ENCODE measurements at places on chromosomes 16 and 17.

DNA sequence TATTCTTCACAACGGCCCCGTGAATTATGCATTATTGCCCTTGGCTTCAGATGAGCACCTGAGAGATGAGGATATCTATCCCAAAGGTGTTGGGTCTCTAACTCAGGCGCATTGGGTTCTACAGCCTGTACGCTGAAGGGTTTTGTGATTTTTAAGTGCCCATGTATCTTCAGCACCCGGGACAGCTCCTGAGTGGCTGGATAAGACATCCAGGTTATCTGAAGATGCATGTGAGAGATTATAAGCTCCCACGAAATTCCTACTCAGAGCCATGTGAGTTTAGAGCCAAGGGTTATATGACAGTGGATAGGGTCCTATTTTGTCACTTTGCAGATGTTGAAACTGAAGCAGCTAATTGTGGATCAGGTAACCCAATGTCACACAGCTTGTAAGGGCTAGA lies 612.3 kb upstream of the EEF2KMT start:
- no peak for DNase-seq

DNA sequence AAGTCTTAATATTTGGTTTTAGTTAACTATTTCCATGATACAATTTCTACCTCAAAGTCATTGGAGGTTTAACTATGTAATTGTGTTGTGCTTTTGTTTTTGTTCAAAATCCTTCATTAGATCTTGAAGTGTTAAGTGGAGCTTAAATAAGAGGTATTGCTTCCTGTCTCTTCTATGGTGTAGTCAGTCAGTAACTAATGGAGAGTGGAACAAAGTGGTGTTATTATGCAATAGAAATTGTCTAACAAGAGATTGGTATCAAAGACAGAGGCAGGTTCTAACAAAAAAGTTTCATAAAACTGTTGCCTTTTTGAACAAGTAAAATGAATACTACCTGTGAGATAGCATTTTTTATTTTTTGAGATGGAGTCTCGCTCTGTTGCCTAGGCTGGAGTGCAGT lies 45.2 kb downstream of the GRB7 start:
- DNase-seq, result no peak

- DNase-seq, result no peak
These were observed 7.8 kb upstream of the TEX2 start for GRCh38 chr17:64270885-64271284.

DNA sequence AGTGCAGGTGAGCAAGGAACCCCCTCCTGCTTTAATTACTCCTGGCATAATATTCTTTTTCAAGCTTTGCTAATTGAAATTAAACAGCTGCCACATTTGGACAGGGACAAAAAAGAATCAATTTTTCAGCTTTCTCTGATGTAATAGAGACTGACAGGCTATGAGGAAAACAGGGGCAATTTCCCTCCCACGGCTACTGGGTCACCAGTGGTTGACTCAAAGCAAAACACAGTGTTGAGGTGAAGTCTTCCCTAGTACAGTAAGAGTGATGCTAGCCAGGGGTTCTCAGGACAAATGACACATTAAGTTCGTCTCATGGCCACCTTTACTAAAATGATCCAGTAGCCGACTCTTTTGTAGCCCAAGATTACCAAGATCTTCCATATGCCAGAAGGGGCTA lies 38.6 kb upstream of the PMFBP1 start:
- no peak for DNase-seq

DNA sequence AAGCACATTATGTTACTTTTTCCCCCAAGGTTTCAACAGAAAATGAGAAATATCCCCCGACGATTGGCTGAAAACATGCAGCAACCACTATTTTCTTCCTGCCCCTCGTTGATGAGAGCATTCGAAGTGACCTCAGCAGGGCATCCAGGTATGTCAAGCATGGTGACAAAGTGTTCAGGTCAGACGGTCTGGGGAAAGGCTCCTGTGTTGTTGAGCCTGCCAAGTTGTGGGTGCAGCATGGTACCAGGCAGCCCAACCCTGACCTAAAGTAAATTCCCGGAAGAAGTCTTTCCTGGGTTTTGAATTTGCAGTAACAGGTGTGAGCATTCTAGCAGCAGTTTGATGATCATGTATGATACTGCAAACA lies 51.7 kb upstream of the SEC14L1 start:
- DNase-seq, result no peak

DNA sequence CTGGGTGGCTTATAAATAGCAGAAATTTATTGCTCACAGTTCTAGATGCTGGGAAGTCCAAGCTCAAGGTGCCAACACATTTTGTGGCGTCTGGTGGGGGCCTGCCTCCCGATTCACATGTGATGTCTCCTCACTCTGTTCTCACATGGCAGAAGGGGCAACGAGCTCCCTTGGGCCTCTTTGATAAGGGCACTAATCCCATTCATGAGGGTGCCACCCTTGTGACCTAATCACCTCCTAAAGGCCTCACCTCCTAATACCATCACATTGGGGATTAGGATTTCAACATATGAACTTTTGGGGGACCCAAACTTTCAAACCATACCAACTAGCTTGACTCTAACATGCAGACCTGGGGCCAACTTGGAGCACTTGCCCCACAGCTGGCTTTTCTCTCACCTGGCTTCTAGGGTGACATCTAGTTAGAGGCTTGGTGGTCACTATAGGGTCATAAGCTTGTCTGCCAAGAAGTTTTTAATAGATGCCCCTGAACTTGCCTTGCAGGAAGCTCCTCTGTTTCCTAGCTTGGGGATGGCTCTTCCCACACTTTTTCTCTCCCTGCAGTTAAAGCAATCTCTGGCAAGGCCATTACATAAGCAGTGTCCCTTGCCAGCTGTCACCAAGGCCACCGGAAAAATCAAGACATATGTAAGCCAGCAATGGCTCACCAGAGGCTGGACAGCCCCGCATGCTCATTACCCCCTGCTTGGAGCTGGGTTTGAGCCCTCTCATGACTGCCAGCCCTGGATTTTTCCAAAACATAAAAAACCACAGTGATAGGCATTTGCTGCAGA lies 8.4 kb upstream of the MED9 start:
- no peak for DNase-seq

- DNase-seq, result no peak
These were observed 12.9 kb downstream of the SEZ6 start for GRCh38 chr17:28992625-28993600.

DNA sequence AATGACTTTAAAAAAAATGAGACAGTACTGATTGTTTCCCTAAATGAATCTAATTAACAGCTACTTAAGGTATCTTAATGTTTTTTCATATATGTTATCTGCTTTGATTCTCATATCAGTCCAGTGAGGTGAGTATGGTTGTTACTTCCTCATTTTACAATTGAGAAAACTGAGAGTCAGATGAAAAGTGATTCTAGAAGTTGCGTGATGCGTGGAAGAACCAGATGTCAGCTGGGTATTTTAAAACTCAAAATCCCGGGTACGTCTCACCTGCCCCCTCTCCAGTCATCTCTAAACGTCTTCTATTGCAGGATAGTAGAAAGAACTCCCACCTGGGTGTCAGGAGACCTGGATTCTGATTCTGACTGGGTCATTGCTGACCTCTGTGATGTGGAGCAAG lies 89.2 kb downstream of the MAP2K6 start:
- DNase-seq, result no peak

DNA sequence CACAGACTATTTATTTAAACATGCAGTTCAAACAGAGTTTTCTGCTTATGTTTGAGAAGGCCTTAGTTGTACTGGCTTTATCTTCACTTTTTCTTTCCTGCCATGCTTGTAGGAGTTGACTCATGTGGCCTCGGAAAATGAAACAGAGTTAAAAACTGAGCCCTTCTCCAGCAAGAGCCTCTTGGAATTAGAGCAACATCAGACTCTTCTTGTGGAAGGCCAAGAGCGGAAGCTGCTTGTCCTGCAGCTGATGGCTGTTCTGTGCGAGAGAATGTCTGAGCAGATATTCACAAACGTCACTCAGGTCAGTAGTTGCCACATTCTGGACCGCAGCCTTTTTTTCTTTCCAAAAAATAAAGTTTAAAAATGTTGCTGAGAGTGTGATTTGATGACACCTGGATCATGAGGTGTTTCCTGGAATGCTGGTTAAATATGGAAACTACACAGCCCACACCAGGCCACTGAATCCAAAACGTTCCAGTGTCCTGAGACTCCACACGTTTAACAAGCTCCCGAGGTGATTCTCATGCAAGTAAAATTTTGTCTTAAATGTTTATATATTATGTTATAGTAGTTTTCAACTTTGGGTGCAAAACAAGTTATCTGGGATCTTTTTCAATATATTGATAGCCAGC lies 65.9 kb downstream of the TANGO6 start:
- DNase-seq, result no peak

- no peak for DNase-seq
These were observed 537 bp upstream of the GJC1 start for GRCh38 chr17:44830359-44831288.

DNA sequence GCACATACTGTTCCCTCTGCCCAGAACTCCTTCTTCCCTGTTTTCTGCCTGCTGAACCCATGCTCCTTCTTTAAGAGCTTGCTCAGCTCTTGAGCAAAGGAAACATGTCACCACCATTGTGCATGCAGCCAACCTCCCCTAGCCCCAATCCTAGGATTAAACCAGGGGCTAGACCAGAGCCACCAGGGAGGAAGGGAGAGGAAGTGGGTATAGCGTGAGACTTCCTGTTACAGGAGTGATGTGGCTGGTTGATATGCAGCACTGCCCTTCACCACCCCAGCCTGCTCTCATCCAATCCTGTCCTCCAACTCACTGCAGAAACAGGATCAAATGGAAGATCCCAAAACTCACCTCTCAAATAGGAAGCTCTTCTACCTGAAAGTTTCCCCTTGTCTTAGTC lies 67.1 kb upstream of the CDH5 start:
- DNase-seq, result no peak

DNA sequence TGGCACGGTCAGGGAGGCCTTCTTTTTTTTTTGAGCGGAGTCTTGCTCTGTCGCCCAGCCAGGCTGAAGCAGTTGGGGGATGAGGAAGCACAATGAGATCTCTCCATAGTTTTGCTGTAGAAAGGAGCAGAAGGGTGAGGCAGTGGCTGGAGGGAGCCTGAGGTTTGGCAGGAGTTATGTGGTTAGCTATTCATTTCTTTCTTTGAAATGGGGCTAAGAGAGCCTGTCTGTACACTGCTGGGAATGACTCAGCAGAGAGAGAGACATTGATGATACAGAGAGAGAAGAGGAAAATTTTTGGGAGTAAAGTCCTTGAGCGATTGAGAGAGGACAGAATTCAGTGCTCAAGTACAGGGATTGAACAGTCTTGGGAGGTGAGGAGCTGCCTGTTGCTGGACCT lies 22.1 kb downstream of the NOS2 start:
- DNase-seq, result no peak

DNA sequence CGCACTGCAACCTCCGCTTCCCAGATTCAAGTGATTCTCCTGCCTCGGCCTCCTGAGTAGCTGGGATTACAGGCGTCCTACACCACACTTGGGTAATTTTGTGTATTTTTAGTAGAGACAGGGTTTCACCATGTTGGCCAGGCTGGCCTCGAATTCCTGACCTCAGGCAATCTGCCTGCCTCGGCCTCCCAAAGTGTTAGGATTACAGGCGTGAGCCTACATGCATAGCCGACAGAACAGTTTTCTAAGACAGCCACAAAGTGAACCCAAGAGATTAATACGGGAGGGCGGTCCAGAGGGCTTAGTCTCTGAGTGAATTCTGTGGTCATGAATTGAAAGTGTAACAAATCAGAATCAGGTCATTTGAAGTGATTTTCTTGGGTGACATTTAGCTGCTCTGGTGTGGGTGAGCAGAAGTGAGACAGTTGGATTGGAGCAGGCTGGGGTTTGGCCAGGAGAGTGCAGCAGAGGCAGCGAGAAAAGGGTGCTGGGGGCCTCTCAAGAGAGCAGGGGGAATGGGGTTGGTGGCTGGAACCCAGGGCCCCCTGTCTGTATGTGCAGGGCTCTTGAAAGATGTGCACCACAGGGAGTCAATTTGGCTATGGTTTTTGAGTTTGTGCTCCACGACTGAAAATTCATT lies 231.4 kb upstream of the WSCD1 start:
- DNase-seq, result no peak

DNA sequence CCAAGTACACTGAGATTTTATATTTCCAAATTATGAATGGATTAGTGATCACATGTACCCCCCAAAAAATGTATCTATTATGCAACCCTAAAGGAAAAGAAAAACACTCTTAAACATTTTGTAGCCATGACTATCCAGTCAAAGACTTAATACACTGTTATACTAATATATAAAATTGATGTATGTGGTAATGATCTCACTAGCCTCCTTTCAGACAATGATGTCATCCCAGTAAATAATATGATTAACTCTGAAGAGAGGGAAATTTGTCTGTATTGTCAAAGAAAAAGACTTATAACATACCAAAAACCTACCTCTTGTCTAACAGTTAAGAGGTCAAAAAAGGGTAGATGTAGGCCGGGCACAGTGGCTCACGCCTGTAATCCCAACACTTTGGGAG lies 80.7 kb downstream of the USP32 start:
- DNase-seq, result no peak
